ENCODE measurements at places on chromosomes 7 and 10. TPM values are rescaled to one million over a fixed set of nuclear protein-coding genes. Genes with fewer than 3 reads are reported as not detected.

Gene SFXN2
- total RNA-seq, result 2.5 TPM

DNA sequence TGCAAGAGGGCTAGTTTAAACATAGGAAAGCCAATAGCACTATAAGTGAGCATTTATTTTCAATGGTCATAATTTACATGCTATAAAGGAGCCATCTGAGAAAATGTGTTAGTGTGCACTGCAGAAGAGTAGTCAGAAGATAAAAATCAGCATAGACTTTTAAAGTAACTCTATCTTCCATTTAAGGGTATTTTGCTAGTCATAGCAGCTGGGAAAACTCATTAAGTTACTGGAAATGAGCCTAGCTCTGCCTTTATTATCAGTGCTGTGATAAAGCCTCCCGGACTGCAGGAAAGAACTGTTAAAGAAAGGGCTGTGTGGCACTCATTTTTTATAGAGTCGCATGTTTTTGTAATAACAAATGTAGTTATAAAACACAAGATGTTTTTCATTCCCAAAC, 825.8 kb upstream of the POM121L12 start:
- no peak for DNase-seq

DNA sequence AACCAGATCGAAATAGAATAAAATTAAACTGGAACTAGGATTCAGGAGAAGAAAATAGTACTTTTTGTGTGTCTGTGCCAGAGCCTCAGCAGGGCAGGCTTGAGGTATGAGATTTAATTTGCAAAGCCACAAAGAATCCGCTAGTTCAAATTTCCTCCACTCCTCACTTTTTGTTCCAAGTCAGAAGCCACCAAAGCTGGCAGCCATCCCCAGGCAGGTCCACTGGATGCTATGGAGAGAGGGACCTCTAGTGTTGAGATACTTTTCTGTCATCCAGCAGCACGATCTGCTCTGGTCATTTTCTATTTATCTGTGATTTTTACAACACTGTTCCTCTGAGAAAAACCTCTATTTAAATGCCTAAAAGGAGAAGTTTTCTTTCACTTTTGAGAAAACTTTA, 147.9 kb upstream of the FRMD4A start:
- DNase-seq, result peak; percentile 79

DNA sequence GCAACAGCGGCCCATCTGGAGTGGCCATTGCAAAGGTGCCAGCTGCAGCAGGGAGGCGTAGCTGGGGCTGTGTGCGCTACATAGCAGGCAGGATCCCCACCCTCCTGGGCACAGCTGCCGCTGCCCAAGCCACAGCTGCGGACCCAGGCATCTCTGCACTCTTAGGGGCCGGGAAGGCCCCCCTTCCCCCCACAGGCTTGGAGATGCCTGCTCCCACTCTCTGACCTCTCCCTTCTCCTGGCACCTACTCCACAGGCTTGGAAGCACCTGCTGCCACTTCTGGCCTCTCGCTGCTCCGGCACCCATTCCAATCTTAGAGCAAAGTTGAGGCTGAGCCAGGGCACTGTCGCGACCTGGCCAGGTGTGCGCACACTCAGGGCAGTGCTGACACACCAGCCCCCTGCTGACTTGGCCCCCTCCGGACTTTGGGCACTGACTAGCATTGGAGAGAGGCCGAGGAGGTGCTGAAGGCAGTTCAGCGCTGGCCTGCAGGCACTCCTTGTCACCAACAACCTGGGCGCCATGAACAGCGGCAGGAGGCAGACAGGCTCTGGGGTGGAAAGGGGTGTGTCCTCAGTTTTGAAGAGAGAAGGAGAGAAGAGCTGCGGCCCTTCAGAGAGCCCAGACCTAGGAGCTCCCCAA, 18.4 kb downstream of the RBM48 start:
- DNase-seq, result no peak

DNA sequence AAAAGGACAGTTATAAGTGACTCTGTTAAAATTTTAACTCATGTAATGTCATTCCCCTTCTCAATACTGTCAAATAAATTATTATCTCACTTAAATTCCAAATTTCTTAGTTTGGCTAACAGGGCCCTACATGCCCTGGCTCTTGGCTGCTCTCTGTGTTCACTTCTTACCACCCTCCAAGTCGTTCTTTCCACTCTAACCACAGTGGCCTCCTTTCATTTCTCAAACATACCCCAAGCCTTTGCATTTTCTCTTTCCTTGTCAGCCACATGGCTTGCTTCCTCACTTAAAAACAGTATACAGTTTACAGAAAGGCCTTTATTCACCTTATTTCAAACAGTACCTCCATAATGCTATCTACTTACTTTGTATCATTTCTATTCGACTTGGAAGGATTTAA, 737.1 kb upstream of the ZWINT start:
- no peak for DNase-seq

- DNase-seq, result no peak
These were observed 49.4 kb downstream of the SPAM1 start for GRCh38 chr7:123974326-123974908.

GRCh38 chr7:109751241-109751640, 1181.6 kb downstream of the DNAJB9 start:
- DNase-seq, result no peak

DNA sequence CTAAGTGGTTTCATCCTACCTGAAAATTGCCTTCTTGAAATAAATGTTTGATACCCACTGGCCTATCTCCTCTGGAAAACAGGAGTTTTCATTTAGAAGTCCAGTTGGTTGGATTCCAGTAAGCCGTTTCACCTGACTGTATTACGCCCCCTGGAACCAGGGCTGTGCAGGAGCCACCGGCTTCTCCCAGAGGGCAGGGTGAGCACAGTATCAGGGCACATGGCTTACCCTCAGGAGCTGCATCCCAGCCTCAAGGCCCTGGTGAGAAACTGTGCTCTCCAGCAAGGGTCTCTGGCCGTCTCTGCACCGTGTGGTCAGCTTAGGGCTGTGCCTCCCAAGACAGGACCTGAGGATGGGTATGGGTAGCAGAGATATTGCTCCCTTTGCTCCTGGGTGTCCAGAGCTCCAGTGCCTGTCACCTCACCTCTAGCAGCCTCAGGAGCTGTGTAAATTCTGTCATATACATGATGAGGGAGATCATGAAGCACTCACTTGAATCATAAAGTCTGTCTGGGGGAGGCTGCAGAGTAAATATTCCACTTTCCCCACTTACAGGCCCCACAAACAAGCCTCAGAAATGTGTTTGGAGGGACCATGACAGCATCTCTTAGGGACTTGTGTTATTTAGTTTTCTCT, 109.6 kb upstream of the SAMD8 start:
- no peak for DNase-seq

Gene TLX1
- not detected for total RNA-seq

Gene TSPAN12
- total RNA-seq, result 13.3 TPM

DNA sequence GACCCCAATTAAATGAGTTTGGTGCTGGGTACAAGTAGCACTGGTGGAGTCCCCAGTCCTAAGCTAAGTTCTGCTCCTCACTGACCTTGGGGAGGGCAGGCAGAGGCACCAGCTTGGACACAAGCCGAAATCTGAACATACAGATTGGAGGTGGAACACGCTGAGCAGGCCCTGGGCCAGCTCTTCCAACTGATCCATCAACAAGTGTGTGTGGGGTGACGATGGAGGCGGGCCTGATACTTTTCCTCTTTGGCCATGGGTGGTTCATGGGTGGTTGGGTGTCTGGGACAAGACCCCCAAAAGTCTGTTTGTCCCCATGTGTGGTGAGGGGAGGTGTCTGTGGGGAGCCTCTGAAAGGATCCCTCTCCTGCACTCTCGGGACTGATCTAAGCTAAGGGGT, 1.9 kb downstream of the ADCYAP1R1 start:
- no peak for DNase-seq

DNA sequence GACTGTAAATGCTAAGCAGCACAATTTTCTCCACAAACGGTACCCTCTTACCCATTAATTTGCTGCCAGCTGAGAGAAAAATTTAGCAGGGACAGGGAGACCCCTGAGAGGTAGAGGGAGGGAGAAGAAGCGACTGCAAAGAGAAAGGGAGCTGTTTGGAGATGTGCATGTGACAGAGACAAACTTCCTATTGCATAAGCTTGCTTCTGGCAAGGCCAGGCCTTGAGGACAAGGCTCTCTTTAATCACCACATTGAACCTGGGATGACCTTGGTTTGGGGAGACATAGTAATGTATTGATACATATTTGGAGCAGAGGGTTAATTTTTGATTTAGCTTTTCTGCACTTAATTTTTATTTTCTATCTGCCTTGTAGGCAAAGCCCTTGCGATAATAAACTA, 31.1 kb upstream of the HIBADH start:
- no peak for DNase-seq

- no peak for DNase-seq
These were observed 455.3 kb downstream of the PLXDC2 start for GRCh38 chr10:20271490-20271889.

All from H4 (cell line).